ENCODE measurements at places on chromosomes 5 and 9.

GRCh38 chr5:123245689-123246088 is 156.6 kb downstream of the PRDM6 start:
- H3K27me3 ChIP-seq = no peaks in the 10 kb centered on the region
- H3K36me3 ChIP-seq = no peaks in the 10 kb centered on the region
- DNase-seq = no peak
- H3K4me3 ChIP-seq = no peak overlapping the region
- H3K27ac ChIP-seq = no peak overlapping the region

- DNase-seq = no peak
- H3K36me3 ChIP-seq = no peaks in the 10 kb centered on the region
- no peaks in the 10 kb centered on the region for H3K27me3 ChIP-seq
- no peaks in the 10 kb centered on the region for H3K4me1 ChIP-seq
- H3K4me3 ChIP-seq = no peak overlapping the region
Observed at GRCh38 chr5:69528035-69528434, 32.0 kb upstream of the GTF2H2C start.

- H3K4me1 ChIP-seq = no peaks in the 10 kb centered on the region
- no peak overlapping the region for H3K27ac ChIP-seq
- no peaks in the 10 kb centered on the region for H3K27me3 ChIP-seq
- no peak overlapping the region for H3K4me3 ChIP-seq
- no peaks in the 10 kb centered on the region for H3K36me3 ChIP-seq
Observed at GRCh38 chr5:16626696-16627264, 10.0 kb upstream of the RETREG1 start.

DNA sequence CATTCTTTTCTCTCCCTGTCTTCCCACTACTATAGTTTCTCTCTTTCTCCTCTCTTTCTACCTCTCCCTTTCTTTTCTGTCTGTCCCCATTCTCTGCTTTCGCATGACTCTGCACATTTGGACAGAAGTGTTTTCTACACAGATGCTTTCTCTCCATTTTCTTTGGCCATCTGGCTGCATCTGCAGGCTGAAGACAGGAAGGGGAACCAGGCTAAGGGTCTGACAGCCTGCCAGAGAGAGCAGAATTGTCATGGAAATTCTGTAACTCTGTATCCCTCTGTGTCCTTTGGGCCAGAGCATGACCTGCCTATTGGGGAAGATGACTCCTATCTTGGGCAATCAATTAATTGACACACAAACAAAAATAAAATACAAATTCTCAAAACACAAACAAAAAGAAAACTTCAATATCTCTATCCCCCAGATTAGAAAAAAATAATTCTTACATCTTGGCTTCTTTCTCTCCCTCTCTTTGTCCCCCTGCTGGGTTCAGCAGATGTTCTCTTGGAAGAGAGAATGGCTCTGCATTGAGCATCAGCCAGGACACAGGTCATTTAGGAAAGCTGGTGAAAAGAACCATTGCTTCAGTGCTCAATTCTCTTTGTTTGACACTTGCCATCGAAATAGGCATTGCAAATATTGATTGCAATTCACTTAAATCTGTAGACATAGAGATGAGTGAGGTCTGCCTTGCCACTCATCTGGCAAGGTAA is 415.9 kb upstream of the KLF4 start:
- DNase-seq = peak; percentile 74
- H3K4me3 ChIP-seq = no peak overlapping the region
- H3K36me3 ChIP-seq = no peaks in the 10 kb centered on the region
- H3K27me3 ChIP-seq = no peaks in the 10 kb centered on the region
